ENCODE measurements at places on chromosomes 11 and 22.

DNA sequence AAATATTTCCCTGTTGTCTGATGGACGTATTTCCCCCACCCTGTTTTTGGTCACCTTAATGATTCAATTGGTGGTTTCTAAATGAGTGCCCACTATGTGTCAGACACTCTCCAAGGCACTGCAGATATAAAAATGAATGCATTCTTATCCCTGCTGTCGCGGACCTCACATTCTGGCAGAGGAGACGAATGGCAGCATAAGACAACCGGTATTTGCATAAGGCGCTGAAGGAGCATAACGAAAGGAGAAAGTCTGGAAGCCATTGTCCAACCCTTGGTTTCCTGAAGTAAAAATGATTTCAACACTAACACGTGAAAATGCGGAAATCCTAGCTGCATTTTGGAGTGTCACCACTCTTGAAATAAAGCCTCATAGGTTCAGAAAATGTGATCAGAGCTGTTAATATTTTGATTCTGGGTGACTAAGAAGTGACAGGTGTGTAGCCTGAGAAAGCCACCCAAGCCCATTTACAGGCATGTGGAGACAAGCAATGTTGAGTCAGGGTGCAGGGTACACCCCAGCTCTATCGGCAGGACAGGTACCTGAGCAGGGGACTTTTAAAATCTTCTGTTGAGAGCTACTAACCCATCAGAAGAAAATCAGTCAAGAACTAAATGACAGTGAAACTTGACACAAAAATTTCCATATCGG, 10.1 kb upstream of the GAB2 start:
- no peak for DNase-seq

- no peak for DNase-seq
Observed at GRCh38 chr22:11627436-11627797, 3900.6 kb upstream of the OR11H1 start.

DNA sequence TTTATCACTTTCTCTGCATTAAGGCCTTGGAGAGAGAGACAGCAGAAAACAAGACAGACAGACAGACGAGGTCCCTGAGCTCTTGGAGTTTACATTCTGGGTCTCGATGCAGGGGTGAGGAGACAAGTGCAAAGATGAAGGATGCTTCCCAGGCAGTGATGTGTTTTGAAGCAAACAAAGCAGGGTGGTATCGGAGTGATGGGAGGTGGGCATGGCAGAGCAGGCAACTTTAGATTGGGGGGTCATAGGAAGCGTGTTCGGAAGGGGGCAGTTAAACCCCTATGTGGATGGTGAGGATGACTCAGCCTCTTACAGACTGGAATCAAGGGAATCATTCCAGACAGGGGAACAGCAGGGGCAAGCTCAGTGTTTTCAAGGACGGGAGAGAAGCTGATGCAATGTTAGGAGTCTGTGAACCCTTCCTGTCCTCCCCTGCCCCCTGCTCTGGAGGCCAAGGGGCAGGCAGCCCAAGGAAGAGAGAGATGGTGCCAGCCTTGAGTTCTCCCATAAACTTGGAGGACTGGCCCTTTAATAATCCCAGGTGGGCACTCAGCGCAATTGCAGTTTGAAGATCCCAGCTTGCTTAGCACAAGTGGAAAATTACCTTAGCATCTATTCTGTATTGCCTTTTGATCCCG, 180.2 kb downstream of the CHST1 start:
- DNase-seq = no peak

DNA sequence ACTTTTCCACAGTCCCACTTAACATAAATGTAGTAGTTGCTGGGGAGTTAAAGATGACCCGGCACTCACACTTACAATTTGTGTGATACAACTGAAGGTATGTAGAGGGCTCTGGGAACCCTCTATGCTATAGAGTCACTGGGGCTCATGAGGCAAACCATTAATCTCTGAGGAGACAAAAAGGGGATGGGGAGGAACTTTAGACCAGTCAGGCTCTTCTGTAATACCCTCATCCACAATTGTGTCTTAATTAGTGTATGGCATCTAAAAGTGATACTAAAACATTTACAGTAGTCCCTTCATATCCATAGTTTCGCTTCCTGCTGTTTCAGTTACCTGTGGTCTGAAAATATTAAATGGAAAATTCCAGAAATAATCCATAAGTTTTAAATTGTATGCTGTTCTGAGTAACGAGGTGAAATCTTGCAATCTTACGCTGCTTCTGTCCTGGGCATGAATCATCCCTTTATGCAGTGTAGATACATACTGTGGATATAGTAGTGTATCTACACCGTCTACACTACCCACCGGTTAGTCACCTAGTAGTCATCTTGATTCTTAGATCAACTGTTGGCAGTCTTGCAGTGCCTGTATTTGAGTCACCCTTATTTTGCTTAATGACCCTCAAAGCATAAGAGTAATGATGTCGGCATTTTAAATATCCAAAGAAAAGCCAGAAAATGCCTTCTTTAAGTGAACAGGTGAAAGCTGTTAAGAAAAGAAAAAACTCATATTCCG, 12.2 kb downstream of the CBL start:
- no peak for DNase-seq

- no peak for DNase-seq
Observed at GRCh38 chr11:18449251-18449650, 6.4 kb upstream of the LDHAL6A start.

DNA sequence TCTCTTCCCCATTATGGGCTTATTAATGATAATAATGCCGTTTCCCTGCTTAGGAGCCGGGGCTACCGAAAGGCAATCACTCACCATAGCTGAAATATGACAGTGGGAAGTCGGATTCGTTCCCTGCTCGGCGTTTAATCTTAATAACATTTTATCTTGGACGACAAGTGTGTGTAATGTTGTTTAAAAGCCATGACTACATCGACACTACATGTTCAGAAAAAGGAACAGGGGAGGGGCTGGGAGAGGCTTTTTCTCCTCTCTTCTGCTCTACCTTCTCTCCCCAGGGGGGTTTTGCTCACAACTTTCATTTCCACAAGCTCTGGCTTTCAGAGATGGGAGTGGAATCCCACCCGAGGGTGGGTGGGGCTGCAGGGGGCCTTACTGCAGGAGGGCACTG, 105.5 kb downstream of the DSCAML1 start:
- DNase-seq = no peak

All from stimulated activated CD8-positive, alpha-beta memory T cell treated with anti-CD3 and anti-CD28 coated beads, Interleukin-7, amount 100 ng/mL, for 24 hours (primary cell).